ENCODE measurements at places on chromosomes 3 and 15. TPM values are rescaled to one million over a fixed set of nuclear protein-coding genes. Genes with fewer than 3 reads are reported as not detected.

The DHX30 gene
- total RNA-seq = 103 TPM

The BTLA gene
- not detected for total RNA-seq

The GOLGA8K gene
- 0.60 TPM for total RNA-seq

The ISG20 gene
- total RNA-seq = 6.5 TPM

The WNT5A gene
- total RNA-seq = 39.0 TPM

The RRP9 gene
- 14.9 TPM for total RNA-seq

The TMEM266 gene
- 1.1 TPM for total RNA-seq

The APOD gene
- total RNA-seq = 23.9 TPM

The CCR8 gene
- total RNA-seq = not detected

The ELP6 gene
- 26.4 TPM for total RNA-seq

The WDR6 gene
- 154 TPM for total RNA-seq

The RBPMS2 gene
- 0.93 TPM for total RNA-seq

The NEDD4 gene
- total RNA-seq = 35.7 TPM

The MINAR1 gene
- 20.5 TPM for total RNA-seq

The MNS1 gene
- 7.8 TPM for total RNA-seq

The RAD51 gene
- 4.1 TPM for total RNA-seq

The PCYT1A gene
- total RNA-seq = 48.7 TPM

The LIPH gene
- 3.3 TPM for total RNA-seq

The HDAC11 gene
- total RNA-seq = 19.8 TPM

The CYP8B1 gene
- total RNA-seq = not detected

The TRIM42 gene
- total RNA-seq = not detected

The CIB2 gene
- total RNA-seq = 14.4 TPM

The USP50 gene
- not detected for total RNA-seq

The ATP13A3 gene
- total RNA-seq = 151 TPM

The CHRM5 gene
- total RNA-seq = 6.8 TPM

The CALML4 gene
- total RNA-seq = 12.4 TPM

The OSTN gene
- total RNA-seq = 7.3 TPM

The CMC1 gene
- 11.7 TPM for total RNA-seq

The IL16 gene
- total RNA-seq = 7.1 TPM

The B3GALNT1 gene
- 67.7 TPM for total RNA-seq

The PPP2R3A gene
- total RNA-seq = 25.5 TPM

The TP63 gene
- total RNA-seq = 8.9 TPM

The MCTP2 gene
- 8.6 TPM for total RNA-seq

The PIF1 gene
- total RNA-seq = 5.7 TPM

The AADACL2 gene
- total RNA-seq = 1.3 TPM

The GOLGA6D gene
- total RNA-seq = not detected

The CAMK1 gene
- total RNA-seq = 20.4 TPM

The CHRNA7 gene
- total RNA-seq = 6.1 TPM

The ECE2 gene
- 2.0 TPM for total RNA-seq

The NEK10 gene
- total RNA-seq = 6.2 TPM

The MLH1 gene
- total RNA-seq = 78.4 TPM

The CDCP1 gene
- 2.2 TPM for total RNA-seq

The CCDC39 gene
- 0.66 TPM for total RNA-seq

The SEMA3B gene
- 107 TPM for total RNA-seq

The NOX5 gene
- total RNA-seq = 0.55 TPM

The TRPM1 gene
- total RNA-seq = 52.6 TPM

The MCF2L2 gene
- 21.3 TPM for total RNA-seq

The SLCO3A1 gene
- 7.6 TPM for total RNA-seq

The IDH2 gene
- total RNA-seq = 92.2 TPM

The THAP10 gene
- 5.7 TPM for total RNA-seq

The MB21D2 gene
- 17.7 TPM for total RNA-seq

The ANKRD63 gene
- not detected for total RNA-seq

The ROPN1 gene
- total RNA-seq = not detected

The CPEB1 gene
- 9.8 TPM for total RNA-seq

The PPP1R14D gene
- not detected for total RNA-seq

The GOLGA8J gene
- 0.33 TPM for total RNA-seq

The SUCNR1 gene
- not detected for total RNA-seq

Data from camera-type eye (tissue), 1 donor.